IMR-90 (cell line): ENCODE measurements at places on chromosomes 5 and 9. TPM values are rescaled to one million over a fixed set of nuclear protein-coding genes. Genes with fewer than 3 reads are reported as not detected.

Gene RLN2
- polyA plus RNA-seq = not detected in 2 replicates

Gene C9orf43
- polyA plus RNA-seq = 0.24 and 0.46 TPM in 2 replicates

Gene ELAVL2
- polyA plus RNA-seq = 0.04 TPM in 1 of 2 replicates, not detected in the other

Gene NDUFA8
- polyA plus RNA-seq = 98.1 and 103 TPM in 2 replicates

Gene DIRAS2
- not detected in 2 replicates for polyA plus RNA-seq

DNA sequence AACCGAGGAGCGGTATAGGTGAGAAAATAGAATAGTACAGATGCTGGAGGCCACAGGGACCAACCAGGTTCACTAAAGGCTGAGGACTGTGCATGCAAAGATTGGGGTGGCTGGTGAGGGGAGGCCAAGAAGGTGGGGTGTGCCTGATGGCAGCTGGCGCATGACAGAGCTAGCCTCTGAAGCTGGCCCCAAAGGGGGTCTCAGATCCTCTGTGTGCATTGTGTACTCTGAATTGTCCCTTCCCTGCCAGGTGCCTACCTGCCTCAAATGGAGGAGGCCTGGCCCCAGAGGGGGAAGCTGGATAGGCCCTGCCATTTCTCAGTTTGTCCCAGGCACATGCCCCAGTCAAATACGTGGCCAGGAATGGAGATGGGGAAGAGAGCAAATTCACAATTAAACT, 63.1 kb downstream of the CRB2 start:
- DNase-seq = no peak

GRCh38 chr5:171999877-172000276, 6.6 kb downstream of the FBXW11 start:
- DNase-seq = no peak

DNA sequence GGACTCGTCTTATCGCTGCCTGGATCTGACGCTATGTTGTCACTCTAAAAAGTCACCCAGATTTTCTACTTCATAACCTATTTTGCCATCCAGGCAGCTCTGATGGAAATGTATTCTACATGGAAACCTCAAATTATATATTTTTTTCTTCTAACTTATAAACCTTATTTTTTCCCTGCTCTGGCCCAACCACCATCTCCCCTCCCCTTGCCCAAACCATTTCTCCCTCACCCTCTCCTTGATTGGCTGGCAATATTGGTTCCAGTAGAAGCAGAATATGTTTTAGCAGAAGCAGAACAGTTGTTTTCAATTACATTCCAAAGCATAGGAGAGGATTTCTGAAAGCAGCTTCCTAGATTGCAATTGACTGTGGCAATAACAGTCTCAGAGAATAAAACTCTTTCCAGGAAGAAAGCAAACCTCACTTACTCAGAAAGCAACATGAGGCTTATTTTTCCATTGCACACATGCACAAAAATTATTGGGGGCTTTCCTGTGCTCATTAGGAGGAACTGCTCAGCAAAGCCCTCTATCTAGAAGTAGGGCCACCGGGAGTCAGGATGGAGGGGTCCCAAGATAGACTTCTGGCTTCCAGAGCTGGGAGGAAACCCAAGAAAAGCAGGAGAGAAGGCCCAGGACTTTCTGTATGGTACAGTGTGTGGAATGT, 191.8 kb downstream of the ESM1 start:
- peak; percentile 34 for DNase-seq

DNA sequence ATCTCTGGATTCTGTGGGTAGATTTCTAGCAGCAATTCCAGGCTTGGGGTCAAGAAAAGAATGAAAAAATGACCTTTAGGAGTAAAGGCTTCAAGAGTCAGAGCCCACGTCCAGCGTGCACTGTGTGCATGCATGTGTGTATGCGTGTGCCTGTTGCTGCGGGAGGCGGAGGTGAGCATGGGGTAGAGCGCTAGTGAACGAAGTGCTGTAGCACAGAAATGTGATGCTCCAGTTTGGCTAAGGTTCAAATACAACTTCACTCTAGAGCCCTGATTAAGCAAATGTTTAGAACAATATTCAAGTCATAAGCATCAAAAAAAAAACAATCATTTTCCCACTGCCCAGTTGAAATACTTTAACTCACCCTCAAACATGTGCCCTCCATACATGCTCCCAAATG, 403.9 kb downstream of the ZNF608 start:
- no peak for DNase-seq

DNA sequence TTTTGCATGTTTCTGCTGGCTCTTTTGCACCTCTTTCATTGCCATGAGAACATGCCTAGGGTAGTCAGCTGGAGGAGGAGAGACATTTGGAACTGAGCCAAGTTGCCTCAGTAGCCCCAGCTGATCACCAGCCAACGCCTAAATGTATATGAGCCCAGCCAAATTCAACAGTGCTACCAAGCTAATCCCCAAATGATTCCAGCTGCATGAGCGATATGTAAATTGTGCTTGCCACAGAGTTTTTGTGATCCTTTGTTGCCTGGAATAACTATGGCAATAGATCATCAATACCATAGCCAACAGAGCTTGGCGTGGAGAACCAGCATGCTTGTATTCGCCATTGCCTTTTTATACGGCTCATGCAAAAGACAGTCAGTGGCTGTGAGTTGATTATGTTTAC, 110.5 kb downstream of the PRDM6 start:
- DNase-seq = no peak

DNA sequence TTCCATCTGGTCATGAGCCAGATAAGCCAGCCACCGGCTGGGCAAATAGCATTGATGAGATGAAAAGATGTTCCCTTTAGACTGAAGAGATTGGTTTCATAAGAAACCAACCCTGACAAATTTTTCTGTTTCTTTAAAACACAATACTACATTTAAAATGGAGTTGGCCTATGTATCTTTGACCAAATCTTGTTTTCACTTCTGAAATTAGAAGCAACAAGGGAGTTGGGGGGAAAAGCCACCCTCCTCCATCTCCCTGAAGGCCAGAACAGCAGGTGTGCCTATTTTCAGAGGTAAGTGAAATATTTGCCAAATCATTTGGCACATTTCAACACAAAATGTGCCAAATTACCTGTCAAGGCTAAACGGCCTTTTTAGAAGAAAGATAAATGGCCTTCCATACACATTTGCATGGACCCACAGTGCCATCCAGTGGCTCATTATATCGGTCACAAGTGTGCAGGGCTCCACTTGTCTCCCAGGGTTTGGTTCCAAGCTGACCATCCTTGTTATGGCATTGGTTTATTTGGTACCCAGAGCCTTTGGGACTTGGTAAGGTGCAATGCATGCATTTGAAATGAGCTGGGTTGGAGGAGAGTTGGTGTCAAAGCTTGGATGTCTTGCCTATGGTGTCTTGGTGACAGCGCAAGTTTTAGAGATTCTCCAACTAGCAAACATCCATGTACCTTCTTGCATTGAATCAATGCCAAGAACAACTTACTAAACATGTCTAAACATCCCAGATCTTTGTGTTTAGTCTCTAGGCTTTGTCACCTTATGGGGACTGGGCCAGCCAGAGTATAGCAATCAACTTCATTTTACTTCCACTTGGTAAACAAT, 372.0 kb upstream of the KIF2A start:
- peak; percentile 29 for DNase-seq

DNA sequence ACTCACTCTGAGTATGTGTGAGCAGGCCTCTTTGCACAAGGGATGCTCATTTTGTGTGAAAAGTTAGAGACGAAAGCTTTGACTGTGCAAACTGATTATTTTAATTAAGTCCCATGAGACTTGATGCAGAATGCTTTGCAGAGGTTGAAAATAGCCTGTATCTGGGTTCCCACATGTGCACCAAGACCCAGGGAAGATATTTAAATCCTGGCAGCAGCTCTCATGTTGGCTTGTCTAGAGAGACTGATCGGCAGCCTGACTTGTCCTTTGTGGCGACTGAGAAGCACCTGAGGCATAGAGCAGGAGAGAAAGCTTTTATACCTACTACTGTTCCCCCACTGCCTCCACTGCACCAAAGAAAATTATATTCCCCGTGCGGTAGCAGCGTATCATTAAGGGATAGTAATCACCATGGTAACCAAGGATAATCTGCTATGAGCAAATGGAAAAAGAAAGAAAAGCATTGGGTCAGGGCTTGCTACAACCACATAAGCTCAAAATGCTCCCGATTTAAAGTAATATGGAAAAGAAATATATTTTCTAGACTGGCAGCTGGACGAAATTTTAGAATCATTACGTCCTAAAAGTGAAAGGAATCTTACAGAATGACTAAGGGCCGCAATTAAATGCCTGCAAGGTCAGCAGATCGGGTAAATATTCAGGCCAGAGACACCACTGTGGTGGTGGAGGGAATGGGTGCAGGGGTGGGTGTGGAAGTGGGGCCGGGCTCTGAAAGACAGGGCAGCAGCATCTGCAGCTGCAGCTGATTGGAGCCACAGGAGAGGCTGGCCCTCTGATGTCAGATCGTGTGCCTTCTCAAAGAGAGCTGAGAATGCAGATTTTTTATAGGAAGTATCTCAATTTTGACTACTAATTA, 135.3 kb upstream of the EPB41L4A start:
- no peak for DNase-seq

DNA sequence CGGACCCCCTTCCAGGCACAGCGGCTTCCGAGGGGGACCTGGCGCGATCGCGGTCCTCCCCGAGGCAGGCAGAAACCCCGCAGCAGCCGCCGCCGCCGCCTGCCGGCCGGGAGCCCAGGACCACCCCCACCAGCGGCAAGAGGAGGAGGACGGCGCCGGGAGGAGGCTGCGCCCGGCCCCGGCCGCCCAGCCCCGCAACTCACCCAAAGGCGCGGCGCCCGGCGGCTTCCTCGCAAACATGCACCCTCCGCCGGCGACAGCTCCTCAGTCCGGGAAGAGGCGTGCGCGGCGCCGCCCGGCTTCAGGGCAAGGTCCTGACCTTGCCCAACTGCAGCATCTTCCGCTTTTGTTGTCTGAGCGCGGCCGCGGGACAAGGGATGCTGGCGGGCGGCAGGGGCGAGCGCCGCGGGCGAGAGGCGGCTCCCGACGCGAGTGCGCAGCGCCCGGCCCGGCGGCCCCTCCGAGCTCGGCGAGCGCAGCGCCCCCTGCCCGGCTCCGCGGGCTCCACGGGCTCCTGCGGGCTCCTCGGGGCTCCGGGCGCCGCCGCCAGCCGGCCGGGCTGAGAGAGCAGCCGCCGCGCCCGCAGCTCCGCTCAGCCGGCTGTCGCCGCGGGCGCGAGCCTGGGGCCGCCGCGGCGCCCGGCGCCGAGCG, 507 bp downstream of the CTNND2 start:
- DNase-seq = no peak

GRCh38 chr5:143860211-143860610, 48.2 kb downstream of the HMHB1 start:
- no peak for DNase-seq

- DNase-seq = no peak
Observed at GRCh38 chr5:78792345-78793055, 143.9 kb upstream of the LHFPL2 start.

- DNase-seq = peak; percentile 45
Observed at GRCh38 chr5:153959134-153959957, 79.4 kb downstream of the FAM114A2 start.

DNA sequence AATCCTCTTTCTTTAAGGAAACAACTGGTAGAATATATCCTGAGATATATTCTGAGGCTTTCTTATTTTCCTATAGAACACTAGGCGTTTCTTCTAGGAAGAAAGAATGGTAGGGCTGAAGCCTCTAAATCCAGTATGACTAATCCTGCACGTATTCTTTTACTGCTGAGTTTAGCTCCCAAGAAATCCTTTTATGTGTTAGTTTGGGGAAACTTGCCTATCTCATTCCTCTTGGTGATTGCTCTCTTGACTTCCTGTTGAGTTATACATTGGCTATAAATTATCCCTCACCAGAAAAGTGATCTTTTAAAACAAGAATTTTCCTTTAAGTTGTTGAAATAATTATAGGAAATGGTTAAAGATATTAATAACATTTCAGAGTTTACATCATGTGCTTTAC, 422.9 kb downstream of the TMEM161B start:
- DNase-seq = no peak

- DNase-seq = peak; percentile 10
Observed at GRCh38 chr5:109516390-109516789, 106.6 kb upstream of the PJA2 start.

DNA sequence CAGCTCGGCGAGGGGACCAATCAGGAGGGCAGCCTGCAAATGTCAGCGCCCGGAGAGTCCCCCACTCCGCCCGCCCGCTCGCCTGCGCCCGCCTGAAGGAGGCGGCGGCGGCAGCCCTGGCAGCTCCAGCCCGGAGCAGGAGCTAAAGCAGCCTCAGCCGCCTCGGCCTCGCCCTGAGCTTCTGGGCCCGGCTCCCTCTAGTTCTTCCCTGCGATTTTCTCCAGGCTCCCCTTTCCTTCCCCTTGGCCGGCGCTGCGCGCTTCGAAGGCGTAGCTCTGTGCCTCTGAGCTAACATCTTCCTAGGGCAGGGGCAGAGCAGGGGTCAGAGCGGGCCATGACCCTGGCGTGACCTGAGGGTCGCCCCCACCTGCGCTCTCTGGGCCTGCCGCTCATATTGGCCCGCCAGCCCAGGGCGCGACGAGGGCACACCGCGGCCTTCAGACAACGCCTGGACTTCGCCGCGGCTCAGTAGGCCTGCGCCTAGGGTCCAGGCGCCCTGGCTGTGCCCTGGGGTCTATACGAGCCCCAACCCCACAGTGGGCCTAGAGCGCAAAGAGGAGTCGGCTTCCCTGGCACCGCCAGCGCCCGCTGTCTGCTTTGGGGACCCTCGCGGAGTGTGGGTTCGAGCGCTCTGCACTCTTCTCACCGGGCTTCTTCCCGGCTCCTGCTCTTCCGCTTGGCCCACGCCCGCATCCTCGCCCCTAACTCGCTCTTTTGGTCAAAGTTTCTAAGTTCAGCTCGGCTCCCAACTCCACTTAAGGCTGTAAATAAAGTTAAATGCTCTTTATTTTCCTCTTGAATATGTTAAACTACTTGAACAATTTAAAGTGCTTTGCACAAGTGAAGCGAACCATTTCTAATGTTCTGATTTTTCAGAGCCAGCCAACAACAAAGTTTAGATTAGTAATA, 504 bp upstream of the OTP start:
- DNase-seq = no peak
